ENCODE measurements at places on chromosomes 1 and 21.

DNA sequence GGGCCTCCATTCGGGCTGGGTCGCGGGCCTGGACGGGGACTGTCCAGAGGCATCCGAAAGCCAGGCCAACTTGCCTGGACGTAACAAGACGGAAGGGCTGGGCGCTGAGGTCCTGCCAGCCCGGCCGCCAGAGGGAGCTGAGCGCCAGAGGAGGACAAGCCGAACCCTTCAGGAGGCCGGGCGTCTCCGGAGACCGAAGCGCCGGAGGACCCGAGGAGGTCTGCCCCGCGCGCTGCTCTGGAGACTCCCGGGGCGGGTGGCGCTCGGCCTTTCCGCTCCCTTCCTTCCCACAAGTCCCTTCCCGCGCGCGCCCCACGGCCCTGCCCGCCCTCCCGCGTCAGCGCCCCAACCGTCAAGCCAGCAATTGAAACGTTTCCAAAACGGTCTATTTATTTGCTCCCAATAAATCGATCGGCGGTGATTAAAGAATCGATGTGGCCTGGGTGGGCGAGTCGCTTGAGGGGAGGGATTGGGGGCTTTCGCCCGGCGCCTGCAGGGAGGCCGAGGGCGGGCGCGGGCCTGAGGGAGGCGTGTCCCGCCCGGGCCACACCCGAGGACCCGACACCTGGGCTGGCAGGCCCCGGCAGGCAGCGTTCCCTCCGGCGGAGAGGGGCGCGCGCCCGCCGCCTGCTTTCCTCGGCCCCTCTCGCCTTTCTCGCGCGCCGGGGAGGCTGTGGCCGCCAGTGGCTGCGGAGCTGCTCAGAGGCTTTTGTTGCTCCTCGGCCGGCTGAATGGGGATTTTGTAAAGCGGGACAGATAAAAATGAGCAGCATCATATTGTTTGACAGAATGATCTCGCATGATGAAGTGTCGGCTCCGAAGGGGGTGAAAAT, 5.2 kb upstream of the FOXD3 start:
- peak; percentile 34 for DNase-seq

DNA sequence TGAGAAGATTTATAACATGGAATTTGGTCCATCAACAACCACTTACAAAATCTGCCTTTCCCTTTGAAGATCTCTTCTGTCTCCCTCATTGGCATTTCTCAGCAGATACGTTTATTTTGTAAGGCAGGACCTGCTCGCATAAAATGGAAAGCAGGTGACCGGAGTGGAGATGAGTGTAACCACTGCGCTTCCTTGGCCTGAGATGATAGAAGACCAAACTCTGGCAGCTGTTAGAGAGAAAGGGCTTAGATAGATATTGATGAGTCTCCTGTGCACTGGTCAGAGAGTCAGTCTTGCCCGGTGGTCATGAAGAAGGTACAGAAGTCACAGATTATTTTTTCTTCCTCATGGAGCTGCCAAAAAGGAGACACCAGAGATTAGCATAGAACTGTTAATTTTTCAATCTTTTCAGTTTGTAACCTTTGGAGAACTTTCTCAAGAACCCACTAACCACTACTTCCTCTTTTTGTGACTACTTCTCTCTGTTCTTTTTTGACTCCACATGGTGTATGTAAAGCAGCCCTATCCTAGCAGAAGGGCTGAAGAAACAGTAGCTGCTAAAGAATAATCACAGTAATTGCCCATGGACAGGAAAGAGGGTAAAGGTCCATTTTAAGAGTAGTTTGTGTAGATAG, 47.6 kb downstream of the FCRL3 start:
- DNase-seq, result no peak

- DNase-seq, result no peak
These were observed 63.5 kb upstream of the KIAA1614 start for GRCh38 chr1:180849031-180849775.

- DNase-seq, result no peak
These were observed 65.4 kb upstream of the PTGS2 start for GRCh38 chr1:186745531-186746146.

- DNase-seq, result no peak
These were observed 102.6 kb downstream of the ZNF644 start for GRCh38 chr1:90919190-90919719.

GRCh38 chr1:63261736-63262458, 60.5 kb upstream of the FOXD3 start:
- DNase-seq, result peak; percentile 20

- DNase-seq, result peak; percentile 3
These were observed 1262.8 kb upstream of the PRMT6 start for GRCh38 chr1:105793536-105794146.

- DNase-seq, result no peak
These were observed 47.1 kb downstream of the UMODL1 start for GRCh38 chr21:42117967-42118780.

DNA sequence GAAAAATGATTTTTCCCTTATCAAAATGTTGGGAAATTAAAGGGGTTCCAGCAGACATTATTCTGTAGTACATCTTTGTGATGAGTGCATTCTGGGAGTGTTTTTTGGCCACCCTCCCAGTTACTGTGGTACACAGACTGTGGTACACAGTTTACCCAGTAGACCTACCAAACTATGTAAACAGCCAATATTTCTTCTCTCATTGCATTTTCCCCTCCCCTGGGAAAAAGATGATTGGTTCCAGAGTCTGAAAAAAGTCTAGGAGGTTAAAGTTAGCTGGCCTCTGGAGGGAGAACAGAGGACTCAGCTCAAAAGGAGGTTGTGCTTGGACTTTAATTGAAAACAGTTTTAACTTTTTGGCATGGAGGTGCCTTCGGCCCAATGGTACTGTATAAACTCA, 42.5 kb downstream of the PGM1 start:
- DNase-seq, result peak; percentile 78

DNA sequence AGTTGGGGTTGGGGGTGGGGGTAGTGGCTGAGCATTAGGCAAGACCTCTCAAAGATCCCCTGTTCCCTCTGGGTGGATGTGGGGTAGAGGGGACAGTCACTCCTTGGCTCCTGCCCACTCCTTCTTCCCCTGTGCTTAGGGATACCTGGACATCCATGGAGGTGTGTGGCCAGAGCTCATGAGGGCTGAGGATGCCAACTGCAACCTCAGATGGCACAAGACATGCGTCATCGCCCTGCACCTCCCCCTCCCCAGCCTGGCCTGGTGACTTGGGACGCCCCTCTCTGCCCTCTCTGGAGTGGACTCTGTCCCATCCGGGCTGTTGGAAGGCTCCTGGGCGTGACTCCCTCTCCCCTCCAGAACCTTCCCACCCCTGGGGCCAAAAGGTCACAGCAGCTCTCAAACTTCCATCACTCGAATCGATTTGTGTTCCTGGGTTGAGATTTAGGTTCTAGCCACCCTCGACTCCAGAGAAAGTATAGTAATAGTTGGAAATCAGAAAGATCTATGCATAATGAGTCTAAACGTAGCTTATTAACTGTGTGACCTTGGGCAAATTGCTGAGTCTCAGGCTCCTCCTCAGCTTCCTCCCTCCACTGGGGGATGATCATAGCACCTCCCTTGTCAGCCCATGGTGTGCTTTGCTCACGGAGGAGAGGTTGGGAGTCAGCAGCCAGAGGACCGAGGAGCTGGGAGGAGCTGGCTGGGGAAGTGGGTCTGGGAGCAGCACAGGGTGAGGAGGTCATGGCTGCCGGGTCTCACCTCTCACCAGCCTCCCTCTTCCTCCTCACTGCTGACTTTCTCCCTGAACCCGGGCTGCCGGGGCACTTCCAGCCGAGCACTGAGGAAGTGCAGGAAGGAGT, 2.2 kb upstream of the PTPN7 start:
- DNase-seq, result no peak

GRCh38 chr1:162466797-162467196, 30.8 kb upstream of the UHMK1 start:
- DNase-seq, result no peak

DNA sequence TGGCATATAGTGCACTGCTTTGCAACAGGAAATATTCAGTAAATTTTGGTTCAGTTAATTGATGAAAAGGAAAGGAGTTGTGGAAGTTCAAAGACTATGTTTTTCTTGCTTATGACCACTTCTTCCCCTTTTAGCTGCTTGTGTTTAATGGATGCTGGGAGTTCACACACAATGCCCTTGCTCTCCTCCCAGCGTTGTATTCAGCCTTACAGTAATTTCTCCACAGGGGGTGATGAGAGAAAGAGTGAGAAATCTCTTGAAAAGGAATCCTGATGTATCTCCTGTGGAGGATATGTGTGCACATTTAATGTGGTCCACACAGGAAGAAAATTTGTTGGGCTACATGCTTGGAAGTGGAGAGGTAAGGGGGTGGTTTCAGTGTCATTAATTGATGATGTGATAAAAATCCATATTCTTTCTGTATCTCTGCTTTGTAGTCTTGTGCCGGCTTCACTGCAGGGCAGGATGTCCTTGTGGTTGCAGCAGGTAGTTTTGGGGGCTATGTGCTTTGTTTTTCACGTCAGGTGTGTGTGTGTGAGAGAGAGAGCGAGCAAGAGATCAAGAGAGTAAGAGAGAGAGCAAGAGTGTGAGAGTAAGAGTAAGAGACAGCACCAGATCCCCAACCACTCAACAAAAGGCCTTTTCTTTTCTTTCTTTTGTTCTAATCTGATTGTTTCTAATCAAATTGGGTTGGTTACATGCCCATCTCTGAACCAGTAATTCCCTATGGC, 204.4 kb downstream of the RWDD3 start:
- no peak for DNase-seq

DNA sequence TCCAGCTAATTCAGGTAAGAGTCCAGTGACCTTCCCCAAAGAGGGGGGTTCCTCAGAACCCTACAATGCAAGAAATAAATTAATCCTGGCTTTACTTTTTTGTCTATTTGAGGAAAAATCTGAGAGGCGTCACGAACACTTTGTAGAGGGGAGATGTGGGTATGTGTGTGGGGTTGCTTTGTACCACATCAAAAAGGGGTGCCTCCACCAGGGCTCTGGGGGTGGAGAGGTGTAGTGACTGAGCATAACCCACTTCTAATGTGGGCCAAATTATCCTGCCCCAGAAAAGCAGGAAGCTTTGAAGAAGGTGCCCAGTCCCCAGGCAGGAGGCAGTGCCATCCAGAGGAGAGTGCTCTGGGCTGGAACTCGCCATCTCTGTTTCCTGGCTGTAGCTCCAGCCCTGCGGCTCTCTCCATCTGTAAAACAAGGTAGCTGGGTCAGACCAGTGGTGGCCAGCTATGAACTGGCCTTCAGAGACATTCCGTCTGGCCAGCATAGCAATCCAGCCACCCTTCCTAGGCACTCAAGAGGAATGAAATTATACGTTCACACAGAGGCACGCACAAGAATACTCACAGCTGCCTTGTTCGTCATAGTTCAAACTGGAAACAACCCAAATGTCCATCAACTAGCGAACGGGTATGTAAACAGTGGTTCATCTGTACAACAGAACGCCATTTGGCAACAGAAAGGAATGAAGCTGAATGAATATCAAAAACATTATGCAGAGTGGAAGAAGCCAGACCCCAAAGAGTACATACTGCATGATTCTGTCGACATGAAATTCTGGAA, 45.4 kb upstream of the TNFRSF1B start:
- DNase-seq, result peak; percentile 56

GRCh38 chr1:230744382-230744781, 2.8 kb upstream of the CAPN9 start:
- DNase-seq, result no peak

- no peak for DNase-seq
These were observed 21.6 kb upstream of the RGL1 start for GRCh38 chr1:183783342-183783741.

- no peak for DNase-seq
These were observed 9.9 kb downstream of the CD160 start for GRCh38 chr1:145729196-145729595.

- no peak for DNase-seq
These were observed 28.0 kb upstream of the GLIS1 start for GRCh38 chr1:53766831-53767405.

- DNase-seq, result no peak
These were observed 537.7 kb upstream of the PTBP2 start for GRCh38 chr1:96183928-96184327.

DNA sequence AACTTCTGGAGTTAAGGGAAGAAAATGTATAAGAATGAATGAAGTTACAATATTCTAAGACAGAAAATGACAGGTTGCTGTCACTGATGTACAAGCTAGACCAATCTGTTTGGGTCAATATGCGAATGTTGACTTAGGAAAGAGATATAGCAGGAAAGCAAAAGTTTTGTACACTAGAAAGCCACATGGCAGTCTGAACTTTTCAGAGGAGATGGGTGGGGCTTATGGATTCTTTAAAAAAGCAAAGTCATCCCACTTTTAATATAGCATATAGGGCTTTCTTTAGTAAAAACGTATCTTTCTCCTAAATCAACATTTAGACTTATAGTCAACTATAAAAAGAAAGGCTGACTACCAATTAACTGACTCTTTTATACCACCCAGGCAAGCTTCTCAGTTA, 381.2 kb downstream of the PTPRC start:
- no peak for DNase-seq

DNA sequence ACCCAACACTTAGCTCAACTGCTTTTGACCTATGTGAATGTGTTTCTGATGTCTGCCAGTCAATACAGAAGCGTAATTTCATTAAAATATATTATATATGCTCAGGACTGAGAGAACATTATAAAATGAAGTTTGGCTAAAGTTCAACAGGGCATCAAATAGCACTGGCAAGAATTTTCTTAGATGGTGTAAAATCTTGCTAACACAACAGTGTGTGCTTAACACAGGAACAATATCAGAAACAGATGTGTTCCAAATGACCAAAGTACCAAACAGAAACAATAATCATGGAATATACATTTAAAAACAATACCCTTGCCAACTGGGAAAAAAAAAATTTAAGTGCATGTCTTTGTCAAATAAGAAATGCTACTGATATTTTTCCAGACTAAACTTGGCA, 10.4 kb upstream of the LHX8 start:
- DNase-seq, result no peak

DNA sequence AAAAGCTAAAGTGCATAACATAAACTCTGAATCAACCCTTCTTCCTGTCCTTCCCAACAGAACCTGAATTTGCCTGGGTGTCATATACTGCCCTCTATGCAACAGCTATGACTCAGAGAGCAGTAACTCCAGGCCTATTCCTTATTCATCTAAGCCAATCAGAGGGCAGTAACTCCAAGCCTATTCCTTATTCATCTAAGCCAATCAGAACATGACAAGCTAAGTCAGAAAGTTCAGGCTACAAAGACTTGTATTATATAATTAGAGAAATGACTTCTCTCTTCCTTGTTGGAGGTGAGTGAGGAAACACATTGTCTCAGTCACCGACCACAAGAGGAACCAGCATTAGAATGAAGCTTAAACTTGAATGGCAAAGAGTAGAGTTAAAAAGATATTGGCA, 26.2 kb upstream of the TADA1 start:
- DNase-seq, result no peak

DNA sequence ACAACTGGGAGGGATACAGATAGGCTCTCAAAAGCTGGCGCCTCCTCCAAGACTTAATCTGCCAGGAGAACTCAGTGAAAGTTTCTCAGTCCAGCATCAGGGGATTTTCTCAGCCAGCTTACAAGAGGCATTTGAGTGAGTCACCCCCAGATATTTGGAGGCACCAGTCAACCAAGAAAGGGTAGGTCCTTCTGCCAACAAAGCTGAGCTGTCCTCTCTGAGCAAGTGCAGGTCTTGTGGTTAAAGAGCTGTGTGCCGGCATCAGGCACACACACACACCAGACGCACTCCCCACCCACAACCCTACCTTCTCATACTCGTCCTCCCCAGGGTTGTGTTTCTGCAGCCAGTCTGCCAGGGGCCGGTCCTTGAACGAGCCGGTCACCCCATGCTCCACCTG, 27.0 kb upstream of the PPP1R15B start:
- DNase-seq, result peak; percentile 94

Measured in fibroblast of the conjunctiva (primary cell).